ACHN (cell line): ENCODE measurements at places on chromosomes 12 and 14.

GRCh38 chr14:59374048-59374447 lies 91.1 kb downstream of the GPR135 start:
- no peak for DNase-seq

GRCh38 chr12:7716381-7716780 lies 5.1 kb downstream of the DPPA3 start:
- DNase-seq = peak; percentile 27

DNA sequence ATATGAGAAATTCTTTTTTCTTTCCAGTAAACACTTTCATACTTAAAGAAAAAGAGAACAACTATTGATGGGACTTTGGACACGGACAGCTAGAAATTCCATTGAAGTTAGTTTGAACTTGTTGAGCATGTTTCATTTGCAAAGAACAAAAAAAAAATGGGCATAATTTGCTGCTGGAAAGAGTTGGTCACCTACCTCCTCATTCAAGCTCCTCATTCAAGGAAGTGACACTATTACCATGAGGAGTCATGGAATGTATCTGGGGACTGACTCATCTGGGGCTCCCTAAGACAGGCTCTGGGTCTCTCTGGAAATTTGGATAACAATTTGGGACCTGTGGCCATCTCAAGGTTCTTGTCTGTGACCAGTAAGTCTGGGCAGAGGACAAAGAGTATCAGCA lies 50.4 kb downstream of the KICS2 start:
- DNase-seq = peak; percentile 70

DNA sequence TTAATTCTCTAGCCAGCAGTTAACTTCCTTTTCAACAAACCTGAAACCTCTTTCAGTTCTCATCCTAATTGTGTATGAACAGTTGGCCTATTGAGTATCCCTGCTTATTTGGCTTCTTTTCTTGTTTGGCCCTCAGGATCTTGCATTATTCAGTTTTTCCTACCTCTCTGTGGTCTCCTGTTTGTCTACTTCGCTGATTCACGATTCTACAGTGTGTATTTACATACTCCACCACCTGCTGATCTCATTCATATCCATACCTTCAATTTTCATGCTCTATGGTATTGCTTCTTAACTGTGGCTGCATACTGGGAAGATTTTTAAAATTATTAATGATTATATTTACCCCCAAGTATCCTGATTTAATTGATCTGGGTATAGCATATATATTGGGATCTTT lies 56.4 kb downstream of the RASSF9 start:
- no peak for DNase-seq

DNA sequence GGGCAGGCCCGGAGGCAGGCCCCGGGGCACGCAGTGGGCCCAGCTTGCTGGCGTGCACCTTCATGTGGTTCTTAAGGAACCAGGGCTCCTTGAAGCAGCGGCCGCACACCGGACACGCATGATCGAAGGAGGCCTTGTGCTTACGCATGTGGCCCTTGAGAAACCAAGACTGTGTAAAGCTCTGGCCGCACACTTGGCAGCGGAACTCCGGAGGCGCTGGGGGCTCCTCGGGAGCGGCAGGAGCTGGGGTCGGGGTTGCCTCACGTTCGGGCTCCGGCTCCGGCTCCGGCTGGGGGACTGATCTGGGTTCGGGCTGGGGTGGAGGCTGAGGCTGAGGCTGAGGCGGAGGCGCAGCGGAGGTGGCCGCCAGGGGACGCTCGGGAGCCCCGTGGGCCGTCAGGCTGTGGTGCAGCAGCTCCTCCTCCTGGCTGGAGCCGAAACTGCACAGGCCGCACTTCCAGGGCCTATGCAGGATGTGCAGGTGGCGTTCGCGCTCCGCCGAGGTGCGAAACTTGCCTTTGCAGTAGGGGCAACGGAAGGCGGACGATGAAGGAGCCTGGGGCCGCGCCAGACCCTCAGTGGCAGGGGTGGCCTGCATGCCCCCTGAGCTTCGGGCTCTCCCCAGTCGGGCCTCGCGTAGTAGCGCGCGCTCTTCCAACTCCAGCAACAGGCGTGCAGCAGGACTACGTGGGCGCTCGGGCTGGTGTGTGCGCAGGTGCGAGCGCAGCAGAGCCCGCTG lies 6.0 kb downstream of the ZNF219 start:
- DNase-seq = peak; percentile 74

DNA sequence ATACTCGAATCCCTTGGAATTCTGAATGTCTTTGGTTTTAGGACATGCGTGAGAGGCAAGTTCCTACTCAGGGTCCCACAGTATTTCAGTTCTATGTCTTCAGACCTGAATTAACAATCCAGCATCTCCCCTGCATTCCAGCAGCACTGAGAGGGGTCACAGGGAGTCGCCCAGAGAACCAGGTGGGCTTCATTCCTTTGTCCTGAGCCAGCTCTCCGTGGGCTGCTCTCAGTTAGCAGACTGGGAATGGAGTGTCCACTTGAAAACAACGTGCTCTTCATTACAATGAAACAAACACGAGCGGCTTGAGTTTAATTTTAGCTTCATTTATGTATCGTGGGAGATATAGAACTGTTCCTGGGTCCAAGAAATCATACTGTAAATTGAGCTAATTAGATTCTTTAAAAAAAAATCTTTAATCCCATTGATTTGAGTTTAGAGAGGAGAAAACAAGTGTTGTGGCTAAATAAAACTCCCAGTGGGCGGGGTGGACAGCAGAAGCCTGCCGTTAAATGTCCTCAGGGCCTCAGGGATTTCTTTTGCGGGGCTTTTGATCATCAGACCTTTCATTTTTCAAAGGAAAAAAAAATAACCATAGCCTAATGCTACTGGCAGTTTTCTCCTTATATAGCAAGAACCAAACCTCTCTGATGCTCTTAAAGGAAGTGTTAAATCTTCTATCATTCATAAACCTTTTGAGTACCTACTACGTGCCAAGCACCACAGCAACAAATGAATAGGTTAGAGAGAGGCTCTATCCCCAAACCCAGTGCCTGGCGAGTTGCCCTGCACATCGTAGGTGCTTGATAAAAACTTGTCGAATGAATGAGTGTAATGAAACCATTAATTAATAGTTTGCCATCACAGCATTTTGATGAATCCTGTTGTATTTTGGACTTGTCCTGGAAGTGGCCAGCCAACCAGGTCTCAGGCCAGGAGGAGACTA lies 140.4 kb downstream of the CHST11 start:
- no peak for DNase-seq

- DNase-seq = peak; percentile 97
Observed at GRCh38 chr12:131865180-131865875, 29.1 kb upstream of the ULK1 start.
